ENCODE measurements at places on chromosomes 11 and 22. TPM values are rescaled to one million over a fixed set of nuclear protein-coding genes. Genes with fewer than 3 reads are reported as not detected.

The MTFP1 gene
- 30.3 TPM for total RNA-seq

The TIMP3 gene
- total RNA-seq, result 2.0 TPM

The GDPD4 gene
- not detected for total RNA-seq

The CHRM1 gene
- total RNA-seq, result not detected

The PRG3 gene
- total RNA-seq, result not detected

The NXF1 gene
- total RNA-seq, result 71.4 TPM

The INS gene
- total RNA-seq, result not detected

The TNNI2 gene
- total RNA-seq, result not detected

The MOB2 gene
- 38.2 TPM for total RNA-seq

The PRR33 gene
- total RNA-seq, result not detected

The CADM1 gene
- total RNA-seq, result 2.6 TPM

The MRGPRF gene
- not detected for total RNA-seq

The B4GALNT4 gene
- 9.6 TPM for total RNA-seq
